ENCODE measurements at places on chromosomes 2 and 18. TPM values are rescaled to one million over a fixed set of nuclear protein-coding genes. Genes with fewer than 3 reads are reported as not detected.

The COL5A2 gene
- total RNA-seq, result 9.3 TPM

The ABCB11 gene
- 0.26 TPM for total RNA-seq

The SP140 gene
- not detected for total RNA-seq

The SERPINB10 gene
- 0.79 TPM for total RNA-seq

The RGPD4 gene
- not detected for total RNA-seq

The TSPYL6 gene
- not detected for total RNA-seq

The FBXO15 gene
- total RNA-seq, result 0.13 TPM

The CDH20 gene
- not detected for total RNA-seq

The SRD5A2 gene
- total RNA-seq, result under 0.01 TPM

The CDH19 gene
- under 0.01 TPM for total RNA-seq

The FIGN gene
- total RNA-seq, result 1.4 TPM

The PIAS2 gene
- 13.7 TPM for total RNA-seq

The ALLC gene
- not detected for total RNA-seq

The DLX1 gene
- total RNA-seq, result not detected

The DNAJC5G gene
- total RNA-seq, result not detected

The CFAP210 gene
- total RNA-seq, result not detected

The ADI1 gene
- 21.9 TPM for total RNA-seq

The THSD7B gene
- total RNA-seq, result not detected

Data from bronchial epithelial cell (primary cell).